Cardiac septum (tissue), 1 donor: ENCODE measurements at places on chromosomes 4 and X.

GRCh38 chr4:35793045-35793722 lies 451.1 kb downstream of the ARAP2 start:
- DNase-seq: no peak

- no peak for DNase-seq
Observed at GRCh38 chr4:173801876-173802661, 272.0 kb upstream of the HAND2 start.

- DNase-seq: no peak
Observed at GRCh38 chr4:185716577-185717376, 95.2 kb downstream of the SORBS2 start.

DNA sequence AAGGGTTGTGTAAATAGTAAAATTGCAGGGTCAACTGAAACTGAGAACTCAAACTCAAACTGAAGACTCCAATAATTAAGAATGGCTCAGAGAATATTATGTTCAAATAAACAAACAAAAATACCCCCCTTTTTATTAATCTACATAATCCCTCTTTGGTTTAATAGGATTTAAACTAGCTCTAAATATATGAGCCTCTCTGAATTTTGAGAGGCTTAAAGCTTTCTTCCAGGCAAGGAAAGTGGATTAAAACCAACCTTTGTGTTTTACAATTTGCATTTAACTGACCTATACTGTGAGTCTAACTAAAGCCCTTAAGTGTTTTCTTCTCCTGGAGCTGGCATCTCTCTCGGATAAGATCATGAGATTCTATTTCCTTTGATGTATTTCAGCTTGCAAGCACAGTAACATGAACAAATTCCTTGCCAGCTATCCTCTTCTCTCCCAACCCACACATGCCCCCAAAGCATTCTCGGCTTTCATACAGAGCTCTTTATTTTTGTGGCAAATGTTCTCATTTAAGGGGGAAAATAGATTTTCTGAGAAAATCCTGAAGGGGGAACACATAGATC lies 1310.8 kb upstream of the AGA start:
- DNase-seq: no peak
